ENCODE measurements at places on chromosomes 5 and 9.

- no peak for DNase-seq
Measured at GRCh38 chr5:117701062-117701461, 1126.4 kb upstream of the SEMA6A start.

- no peak for DNase-seq
Measured at GRCh38 chr5:98568336-98568735, 205.1 kb upstream of the RGMB start.

DNA sequence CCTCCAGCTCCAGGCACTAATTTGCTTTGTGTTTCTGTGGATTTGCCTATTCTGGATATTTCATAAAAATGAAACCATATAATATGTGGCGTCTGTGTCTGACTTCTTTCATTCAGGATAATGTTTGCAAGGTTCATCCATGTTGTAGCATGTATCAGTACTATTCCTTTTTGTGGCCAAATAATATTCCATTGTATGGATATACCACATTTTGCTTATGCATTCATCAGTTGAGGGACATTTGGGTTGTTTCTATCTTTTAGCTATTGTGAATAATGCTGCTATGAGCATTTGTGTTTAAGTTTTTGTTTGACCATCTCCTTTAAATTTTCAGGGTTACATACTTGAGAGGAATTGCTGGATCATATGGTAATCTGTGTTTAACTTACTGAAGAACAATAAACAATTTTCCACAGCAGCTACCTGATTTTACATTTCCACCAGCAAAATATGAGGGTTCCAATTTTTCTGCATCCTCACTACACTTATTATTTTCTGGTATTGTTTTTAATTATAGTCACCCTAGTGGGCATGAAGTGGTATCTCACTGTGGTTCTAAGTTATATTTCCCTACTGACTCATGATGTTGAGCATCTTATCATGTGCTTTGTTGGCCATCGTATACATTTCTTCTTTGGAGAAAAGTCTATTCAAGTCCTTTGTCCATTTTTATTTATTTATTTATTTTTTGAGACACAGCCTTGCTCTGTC, 63.9 kb downstream of the GCNT4 start:
- DNase-seq: no peak

GRCh38 chr5:57858905-57859304, 376.3 kb upstream of the ACTBL2 start:
- no peak for DNase-seq

GRCh38 chr9:37383876-37384746, 38.4 kb upstream of the GRHPR start:
- no peak for DNase-seq

- no peak for DNase-seq
Measured at GRCh38 chr5:67549296-67549618, 352.7 kb upstream of the CD180 start.

DNA sequence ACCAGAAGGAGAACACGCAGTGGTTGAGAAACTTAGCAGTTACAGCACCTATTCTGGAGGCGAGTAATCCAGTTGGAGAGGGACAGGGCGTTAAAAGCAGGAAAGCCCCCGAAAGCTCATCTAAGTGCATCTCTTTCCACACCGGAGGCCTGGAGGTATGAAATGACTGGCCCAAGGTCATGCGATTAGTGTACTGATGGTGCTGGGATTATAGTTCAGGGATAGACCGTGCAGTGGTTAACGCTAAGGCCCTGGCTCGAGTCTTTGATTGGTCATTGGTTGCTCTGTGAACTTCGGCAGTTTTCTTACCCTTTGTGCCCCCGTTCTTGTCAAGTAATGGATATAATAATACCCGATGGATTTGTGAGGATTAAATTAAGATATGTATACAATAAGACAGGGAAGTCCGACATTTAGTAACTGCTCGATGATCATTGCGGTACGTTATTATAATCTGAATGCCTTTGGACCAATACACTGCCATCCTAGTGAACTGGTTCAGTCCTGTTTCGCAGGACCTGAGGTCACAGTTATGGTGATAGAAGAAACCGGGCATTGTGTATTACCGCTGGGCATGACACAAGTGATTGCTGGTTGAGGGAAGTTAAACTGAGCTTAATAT, 960 bp downstream of the CANX start:
- DNase-seq: no peak

- DNase-seq: no peak
Measured at GRCh38 chr9:85416715-85417114, 325.0 kb downstream of the AGTPBP1 start.

- DNase-seq: no peak
Measured at GRCh38 chr5:90131383-90132133, 278.0 kb downstream of the CETN3 start.

DNA sequence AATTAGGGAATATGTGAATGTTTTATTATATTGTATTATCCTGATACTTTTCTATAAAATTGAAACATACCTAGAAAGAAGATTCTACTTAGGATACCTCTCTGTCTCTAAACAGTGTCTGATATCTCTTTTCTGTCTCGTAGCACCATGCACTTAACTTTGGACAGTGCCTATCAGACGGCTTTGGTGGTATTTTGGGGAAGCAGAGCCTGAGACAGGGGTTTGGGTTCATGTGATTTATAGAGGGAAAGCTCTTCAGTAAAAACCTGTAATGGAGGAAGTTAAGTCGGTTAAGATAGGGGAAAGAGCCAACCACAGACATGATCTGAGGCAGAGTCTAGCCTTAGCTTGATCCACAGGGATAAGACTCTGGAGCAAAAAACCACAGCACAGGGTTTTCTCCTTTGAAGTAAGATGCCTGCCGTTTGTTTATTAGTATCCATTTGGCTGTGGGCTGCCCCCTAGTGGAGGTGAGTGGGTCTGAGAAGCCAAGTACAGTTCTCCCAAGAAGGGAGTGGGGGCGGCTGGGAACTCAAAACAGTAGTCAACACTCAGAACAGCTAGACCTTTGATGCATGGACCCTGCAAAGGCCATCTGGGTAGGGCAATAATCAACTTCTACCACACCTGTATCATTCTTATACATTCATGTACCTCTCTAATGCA, 141.2 kb upstream of the ASTN2 start:
- no peak for DNase-seq

DNA sequence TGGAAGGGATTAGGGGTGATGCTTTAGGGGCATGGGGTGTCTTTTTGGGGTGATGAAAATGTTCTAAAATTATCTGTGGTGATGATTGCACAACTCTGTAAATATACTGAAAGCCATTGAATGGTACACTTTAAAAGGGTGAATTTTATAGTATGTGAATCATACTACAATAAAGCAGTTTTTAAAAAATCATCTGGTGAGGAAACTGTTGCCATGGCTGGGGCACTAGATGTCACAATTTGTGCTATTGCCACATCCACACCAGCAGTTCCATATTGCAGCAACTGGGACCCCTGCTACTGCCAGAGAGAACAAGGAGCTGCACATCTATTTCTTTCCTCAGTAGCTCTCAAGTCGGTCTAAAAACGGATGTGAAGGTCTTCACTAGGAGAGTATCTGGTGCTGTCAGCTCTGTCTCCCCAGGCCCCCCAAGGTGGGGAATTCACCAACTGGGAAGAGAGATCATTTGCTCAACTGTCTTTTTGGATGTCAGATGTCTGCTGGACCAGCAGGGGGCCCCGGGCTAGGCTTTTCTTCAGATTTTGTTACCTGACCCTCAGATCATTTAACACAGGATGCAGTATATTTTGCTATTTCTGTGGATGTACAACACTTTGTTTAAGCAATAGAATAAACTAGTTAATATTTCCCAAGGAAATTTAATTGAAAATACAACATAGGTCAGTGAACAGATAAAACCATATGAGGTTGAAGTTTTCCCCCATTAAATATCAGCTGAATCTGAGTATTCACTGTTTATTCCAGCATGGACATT, 13.2 kb downstream of the CMYA5 start:
- DNase-seq: no peak

GRCh38 chr5:96868603-96869371, 7.5 kb upstream of the ERAP2 start:
- DNase-seq: no peak

DNA sequence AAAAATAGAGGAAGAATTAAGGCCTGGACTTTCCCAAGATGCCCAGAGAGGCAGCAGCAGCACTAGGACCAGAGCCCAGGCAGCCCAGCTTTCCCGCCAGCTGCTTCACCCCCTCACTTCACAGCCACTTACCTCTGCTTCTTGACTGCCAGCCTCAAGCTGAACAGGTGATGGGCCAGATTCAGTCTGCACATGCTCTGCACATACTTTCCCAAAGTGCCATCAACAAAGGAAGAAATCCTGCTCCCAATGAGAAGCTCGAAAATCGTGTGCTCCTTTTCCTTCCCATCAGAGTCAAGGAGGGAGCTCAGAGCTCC, 4.1 kb upstream of the SLC25A48 start:
- DNase-seq: no peak

DNA sequence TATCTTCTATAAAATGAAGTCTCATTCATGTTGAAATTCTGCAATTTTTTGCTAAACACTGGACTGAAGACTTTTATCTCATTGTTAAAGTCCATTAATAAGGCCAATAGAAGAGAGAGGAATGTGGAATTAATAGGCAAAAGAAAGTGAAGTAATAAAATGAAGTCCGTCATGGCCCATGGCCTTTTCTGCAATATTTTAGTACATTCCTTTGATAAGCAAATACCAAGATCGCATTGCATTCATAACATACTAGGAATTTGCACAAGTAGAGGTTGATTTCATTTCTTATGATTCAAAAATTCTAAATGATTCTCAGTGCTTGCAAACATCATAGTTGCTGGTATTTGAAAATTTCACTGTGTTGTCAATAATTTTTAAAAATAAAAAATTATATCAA, 664.0 kb downstream of the NR2F1-AS1 start:
- DNase-seq: no peak

DNA sequence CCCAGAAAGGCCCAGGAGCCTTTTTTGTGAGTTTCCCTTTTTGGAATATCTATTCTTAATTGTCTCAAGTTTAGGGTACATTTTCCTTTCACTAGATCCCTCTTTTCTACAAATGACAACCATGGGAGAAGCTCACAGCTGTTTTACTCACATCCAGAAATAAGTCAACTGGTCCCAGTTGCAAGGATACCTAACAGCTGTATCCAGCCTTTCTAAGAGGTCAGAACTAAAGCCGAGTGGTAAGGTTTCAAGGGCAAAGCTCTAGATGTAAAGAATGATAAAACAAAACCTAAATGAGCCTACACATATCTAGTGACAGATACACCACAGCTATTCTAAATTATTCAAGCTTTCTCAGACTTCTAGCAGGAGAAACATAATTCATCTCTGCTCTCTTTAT, 4.4 kb downstream of the FGF10 start:
- no peak for DNase-seq

GRCh38 chr9:136671646-136672430, 9.1 kb downstream of the EGFL7 start:
- no peak for DNase-seq

DNA sequence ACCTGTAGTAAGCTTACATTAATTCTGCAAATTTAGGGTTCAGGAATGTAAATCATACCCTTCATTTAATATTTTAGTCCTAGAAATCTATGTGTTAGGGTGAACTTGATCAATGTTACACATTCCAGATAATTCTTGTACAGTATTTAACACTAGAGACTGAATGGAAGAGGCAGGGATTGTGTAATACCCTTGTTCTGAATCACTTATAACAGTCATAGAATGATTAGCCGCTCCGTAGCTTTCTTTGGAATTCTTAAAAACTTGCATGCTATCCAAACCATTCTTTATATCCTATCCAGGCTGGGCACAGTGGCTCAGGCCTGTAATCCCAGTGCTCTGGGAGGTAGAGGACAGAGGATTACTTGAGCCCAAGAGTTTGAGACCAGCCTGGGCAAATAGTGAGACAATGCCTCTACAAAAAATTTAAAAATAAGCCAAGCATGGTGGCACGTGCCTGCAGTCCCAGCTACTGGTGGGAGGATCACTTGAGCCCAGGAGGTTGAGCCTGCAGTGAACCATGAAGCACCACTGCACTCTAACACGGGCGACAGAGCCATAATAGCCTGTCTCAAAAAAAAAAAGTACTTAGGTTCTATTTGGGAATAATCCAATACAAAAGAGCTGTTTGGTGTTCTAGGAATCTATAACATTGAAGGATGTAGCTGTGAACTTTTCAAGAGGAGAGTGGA, 8.3 kb downstream of the ZNF483 start:
- no peak for DNase-seq

DNA sequence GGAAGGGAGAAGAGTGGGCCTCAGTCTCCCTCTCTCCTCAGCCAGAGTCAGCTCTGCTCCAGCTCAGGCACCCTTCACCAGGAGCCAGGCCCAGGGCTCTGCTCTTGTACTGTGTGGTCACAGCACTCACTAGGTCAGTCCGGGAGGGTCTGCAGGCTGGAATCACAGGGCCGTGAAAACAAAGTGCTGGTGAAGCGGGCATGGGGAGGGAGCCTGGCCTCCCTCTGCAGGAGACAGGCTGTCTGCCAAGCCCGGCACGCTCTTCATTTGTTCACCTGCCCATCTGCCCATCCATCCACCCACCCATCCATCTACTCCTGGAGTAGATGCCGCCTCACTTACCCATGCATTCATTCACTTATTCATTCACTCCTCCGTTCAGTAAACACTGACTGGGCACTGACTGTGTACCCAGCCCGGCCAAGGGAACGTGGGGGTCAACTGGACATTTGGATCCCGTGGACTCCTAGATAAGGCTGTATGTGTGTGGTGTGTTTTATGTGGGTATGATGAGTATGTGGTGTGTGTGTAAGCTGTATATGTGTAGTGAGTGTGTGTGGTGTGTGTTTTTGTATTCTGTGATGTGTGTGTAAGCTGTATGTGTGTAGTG, 3.6 kb downstream of the SPAAR start:
- DNase-seq: no peak

DNA sequence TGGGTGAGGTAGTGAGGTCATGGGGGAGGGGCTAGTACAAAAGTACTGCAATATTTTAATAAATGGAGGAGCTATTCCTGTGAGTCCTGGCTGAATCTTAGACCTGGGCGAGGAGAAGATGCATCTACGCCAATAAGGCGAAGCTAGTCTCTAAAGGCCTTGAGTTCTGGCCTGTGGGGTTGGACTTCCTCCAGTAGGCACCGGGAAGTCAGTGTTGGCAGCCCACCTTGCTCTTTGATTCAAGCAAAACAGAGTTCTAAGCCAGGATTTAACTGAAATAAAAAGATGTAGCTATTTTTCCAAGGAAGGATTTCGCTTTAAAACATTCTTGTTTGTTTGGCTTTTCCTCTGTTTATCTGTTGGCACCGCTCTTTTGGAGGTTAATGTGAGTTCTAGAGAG, 244.6 kb downstream of the KIF4B start:
- DNase-seq: no peak

- no peak for DNase-seq
Measured at GRCh38 chr9:5876711-5877110, 14.0 kb upstream of the MLANA start.
